Body of pancreas (tissue), 4 donors: ENCODE measurements at places on chromosomes 3 and 15. TPM values are rescaled to one million over a fixed set of nuclear protein-coding genes. Genes with fewer than 3 reads are reported as not detected.

DNA sequence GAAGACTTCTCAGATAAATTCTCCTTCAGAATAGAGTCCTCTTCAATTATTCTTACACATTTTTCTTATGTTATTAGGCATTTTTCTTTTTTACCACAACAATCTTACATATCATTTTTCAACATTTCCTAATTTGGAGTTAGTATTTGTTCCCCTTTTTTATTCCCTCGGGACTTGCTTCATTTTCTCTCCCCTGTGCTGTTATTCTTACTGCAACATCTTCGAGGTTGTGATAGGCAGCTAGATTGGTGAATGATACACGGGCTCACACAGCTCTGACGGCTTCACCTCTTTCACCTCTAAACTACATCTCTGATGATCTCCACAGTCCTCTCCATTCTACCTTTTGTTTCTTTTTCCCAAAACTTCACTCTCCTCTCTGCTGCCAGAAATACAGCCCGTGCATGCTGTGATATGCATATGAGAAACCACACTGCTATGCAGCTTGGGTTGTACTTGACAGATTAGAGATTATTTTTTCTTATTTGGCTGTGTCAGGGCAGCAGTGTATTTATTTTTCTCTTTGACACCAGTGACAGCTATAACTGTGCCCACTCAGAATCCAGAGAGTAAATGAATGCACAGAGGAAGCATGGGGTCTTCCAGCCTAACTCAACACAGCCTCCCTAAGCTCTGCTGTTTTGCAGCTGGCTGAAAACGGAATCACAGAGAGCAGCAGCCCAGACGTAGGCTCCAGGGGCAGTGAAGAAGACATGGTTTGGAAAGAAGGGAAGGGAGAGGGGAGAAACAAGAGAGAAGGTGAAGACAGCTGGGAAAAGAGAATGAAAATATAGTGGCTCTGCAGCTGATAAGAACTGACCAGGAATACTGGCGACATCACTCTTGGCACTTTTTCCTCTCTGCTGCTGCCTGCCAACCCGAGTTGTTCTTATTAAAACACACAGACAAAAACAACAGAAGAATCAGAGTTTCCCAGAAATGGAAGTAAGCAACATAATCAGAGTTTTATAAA, 61.8 kb downstream of the SLC9A9 start:
- no peak for DNase-seq

DNA sequence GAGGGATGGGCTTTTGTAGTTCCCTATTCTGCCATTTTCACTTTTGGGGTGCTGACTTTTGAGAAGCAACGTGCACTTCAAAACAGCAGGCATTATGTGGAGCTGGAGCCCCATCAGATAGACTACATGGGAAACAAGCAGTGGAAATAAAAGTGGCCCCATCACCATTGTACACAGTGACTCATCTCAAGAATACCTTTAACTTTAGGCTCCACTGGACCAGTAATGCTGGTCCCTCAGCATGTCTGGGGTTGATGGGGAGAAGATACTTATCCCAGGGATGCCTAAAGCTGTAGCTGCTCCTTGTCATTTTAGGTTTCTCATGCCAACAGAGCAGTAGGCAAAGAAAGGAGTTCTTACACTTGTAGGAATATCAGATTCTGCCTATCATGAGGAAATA, 45.0 kb downstream of the LSM3 start:
- no peak for DNase-seq

DNA sequence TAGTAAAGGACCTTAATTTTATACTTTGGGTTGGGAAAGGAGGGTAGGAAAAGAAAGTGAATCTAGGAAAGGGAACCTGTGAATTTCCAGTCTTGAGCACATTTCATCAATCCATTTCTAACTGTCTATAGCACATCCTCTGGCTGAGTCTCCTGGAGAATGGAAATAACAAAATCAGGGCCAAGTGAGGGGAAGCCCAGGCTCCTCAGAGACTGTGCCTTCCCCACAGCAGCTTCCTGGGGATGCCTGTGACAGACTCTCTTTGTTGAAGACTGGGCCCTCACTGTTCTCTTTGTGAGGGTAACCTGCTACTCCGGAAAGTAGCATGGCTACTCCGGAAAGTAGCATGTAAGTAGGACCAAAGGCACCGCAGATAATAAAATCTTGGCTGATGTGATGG, 22.6 kb upstream of the CSPG5 start:
- DNase-seq = no peak

Gene DLL4
- 0.33 TPM for total RNA-seq

Gene SLC24A5
- not detected for total RNA-seq

Gene GOLGA6L7
- total RNA-seq = not detected

Gene SKOR1
- total RNA-seq = 0.78 TPM
